Breast epithelium (tissue), 4 donors: ENCODE measurements at places on chromosomes 1 and 21.

DNA sequence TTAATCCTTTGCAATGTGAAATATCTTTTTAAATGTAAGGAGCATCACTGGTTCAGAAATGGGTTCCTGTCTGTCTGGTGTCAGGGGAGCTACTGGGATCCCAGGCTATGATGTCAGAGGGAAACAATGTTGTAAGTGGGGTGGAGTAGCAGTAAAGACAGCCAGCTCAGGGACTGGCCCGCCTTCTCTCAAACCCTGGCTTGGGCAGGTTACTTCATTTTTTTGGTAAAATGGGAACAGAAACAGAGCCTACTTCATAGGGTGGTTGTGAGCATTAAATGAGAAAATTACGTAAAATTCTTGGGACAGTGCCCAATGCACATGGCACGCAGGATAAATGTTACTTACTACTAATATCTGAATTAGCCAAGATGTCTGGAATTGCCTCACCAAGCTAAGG, 30.7 kb upstream of the IL20 start:
- DNase-seq: no peak

DNA sequence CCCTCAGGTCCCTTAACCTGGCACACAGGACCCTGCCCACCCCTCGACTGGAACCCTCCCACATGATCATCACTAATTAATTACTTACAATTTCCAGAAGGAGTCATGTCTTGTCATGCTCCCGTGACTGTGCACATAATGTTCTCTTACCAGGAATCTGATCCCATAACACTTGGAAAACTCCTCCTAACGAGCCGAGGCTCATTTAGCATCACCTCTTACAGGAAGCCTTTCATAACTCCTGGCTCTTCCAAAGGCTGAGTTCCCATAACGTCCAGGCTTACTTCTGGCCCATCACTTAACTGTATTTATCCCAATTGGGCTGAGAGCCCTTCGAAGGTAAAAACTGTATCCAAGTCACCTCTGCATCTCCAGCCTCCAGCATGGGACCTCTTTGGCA, 147.9 kb upstream of the JUN start:
- no peak for DNase-seq

DNA sequence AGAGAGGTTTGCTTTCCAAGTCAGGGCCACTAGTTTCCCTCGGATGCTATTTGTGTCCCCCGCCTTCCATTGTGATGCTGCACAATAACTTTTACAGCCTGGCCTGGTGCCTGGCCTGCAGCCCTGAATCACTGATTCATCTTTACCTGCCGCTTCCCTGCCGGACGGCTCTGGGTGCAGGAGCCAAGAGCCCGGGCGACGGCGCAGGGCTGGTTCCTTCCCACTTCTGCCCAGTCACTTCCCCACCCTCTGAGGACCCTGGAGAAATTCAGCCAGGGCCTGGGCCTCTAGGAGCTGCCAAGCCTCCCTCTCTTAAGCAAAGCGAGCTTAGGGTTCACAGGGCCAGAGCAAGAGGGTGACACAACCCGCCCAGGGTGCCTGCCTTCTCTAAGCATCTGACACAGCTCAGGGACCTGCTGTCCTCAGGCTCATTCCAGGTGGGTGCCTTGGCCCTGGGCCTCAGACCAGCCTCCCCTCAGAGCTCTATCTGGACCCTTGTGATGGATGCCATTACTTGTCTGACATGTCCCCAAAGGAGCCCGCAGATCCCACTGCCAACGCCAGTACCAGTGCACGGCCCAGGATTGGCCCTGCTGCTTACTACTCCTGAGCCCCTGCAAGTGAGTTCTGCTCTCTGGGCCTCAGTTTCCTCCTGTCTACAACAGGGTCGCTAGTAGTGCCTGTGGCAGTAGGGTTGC, 381.0 kb upstream of the VAMP3 start:
- no peak for DNase-seq

DNA sequence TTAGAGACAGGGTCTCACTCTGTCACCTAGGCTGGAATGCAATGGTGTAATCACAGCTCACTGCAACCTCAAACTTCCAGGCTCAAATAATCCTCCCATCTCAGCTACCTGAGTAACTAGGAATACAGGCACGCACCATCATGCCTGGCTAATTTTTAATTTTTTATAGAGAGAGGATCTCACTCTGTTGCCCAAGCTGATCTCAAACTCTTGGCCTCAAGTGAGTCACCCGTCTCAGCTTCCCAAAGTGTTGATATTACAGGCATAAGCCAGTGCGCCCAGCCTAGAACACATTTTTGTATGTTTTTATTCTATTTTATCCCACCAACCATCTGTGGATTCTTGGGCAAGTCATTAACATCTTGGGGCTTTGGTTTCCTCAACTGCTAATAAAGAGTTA, 100.5 kb downstream of the AK5 start:
- DNase-seq: no peak

DNA sequence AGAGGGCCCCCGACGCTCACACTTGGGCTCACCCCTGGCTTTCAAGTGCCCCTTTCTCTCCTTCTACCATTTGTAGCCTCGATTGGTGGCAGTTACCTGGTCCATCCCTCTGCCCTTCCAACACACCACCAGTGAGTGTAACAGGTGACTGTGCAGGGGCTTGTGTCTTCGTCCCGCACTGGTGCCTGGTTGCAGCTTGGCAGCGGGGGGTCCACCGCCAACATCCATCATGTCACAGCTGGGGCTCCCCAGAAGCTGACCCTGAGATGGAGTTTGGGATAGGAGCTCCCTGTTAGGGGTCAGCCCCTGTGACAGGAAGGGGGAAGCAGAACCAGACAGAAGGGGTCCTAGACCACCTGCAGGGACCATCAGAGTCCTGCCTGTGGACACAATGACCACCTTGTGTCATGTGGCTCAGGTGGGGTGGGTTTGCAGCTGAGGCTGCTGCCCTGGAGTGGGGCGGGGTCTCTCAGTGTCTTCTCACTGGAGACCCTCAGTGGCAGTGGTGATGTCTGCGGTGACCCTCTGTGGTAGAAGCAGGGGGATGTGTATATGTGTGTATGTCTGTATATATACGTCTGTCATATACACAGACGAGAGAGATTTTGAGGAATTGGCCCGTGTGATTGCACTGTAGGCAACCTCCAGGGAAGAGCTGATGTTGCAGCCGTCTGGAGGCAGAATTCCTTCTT, 3.6 kb upstream of the CALML6 start:
- DNase-seq: no peak
